ENCODE measurements at places on chromosomes 7 and 10.

GRCh38 chr7:26583094-26583648, 281.2 kb downstream of the SKAP2 start:
- DNase-seq: no peak

- no peak for DNase-seq
Measured at GRCh38 chr10:20856484-20856883, 40.6 kb downstream of the NEBL start.

- DNase-seq: peak; percentile 57
Measured at GRCh38 chr10:105952153-105952552, 1212.4 kb downstream of the SORCS1 start.

DNA sequence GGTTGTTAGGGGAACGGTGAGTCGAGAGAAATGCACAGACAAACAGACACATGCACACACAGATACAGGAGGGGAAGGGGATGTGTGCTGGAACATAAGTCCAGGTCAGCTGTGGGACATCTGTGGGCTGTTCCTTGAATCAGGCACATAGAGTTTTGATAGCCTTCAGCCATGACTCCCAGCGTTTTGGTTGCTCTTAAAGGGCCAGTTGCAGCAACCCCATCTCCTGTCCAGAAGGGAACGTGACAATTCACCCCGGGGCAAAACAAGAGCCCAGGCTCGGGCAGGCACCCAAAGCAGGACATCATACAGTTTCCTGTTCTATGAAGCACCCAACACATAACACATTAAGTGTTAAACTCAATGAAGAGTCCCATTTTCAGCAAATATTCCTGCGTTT, 9.6 kb downstream of the INSYN2A start:
- no peak for DNase-seq

- DNase-seq: no peak
Measured at GRCh38 chr7:116782177-116782711, 80.1 kb upstream of the CAPZA2 start.

- no peak for DNase-seq
Measured at GRCh38 chr10:114315566-114316420, 76.7 kb downstream of the VWA2 start.

DNA sequence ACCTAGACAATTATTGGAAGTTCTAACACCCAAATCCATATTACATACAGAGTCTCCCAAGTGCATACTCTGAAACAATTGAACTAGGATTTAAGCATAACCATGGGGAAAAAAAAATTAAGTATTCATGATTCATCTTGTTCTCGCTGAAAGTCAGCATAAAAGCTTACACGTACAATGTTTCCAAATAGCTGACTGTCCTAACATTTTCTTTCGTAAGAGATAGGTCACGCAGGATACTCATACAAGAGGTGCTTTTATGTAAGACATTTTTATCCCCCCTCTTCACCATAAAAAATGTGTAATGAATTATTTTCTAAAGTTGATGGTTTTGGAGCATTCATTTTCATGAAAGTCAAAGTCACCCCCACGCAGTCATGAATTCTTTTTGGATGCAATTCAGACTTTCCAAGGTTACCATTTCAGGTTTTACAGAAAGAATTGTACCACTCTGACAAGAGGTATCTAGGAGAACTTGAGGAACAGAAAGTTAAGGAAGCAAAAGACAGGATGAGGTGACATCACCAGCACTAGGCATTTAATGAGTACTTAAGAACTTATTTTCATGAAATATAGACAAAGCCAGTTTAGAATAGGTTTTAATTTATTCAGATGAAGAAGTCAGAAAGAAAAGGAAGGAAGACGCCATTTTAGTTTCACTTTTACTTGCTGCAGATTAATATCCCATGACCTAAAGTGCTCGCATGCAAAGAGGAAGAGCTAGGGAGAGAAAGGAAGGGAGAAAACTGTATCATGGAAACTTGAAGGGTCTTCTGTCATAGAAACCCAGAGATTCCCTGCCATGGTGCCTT, 55.8 kb downstream of the TMEM26 start:
- peak; percentile 53 for DNase-seq

DNA sequence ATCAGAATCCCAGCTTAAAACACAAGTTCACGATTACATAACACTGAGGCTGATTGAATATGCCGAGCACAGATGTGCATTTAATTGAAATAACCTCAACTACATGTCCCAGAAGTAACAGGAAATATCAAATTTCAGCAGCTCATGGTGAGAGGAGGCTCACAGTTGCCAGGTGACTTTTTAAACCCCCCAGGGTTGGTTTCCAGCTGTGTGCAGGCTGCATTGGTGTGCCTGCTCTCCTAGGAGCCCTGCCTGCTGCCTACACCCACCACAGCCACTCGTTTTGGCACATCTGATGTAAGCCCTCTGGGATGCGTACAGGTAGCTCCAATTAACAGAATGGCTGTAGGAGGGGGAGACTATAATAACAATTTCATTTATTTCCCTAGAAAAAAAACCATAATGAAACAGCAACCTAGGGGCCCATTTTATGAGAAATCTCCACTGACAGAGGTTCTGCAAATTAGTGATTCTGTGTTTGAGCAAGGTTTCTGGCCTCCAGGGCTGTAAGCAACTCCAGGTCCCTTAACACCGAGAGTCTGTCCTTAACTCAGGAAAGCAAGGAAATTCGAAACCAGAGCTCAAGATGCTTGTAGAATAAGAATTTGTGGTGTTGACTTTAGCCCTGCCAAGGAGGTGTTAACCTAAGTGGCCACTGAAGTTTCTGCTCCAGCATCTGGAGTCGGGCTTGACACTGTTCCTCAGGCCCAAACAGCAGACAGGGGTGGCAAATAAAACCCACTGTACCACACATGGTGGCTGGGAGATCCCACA, 161.9 kb downstream of the BMPER start:
- DNase-seq: no peak

- DNase-seq: peak; percentile 37
Measured at GRCh38 chr7:136359333-136359903, 382.3 kb upstream of the MTPN start.

DNA sequence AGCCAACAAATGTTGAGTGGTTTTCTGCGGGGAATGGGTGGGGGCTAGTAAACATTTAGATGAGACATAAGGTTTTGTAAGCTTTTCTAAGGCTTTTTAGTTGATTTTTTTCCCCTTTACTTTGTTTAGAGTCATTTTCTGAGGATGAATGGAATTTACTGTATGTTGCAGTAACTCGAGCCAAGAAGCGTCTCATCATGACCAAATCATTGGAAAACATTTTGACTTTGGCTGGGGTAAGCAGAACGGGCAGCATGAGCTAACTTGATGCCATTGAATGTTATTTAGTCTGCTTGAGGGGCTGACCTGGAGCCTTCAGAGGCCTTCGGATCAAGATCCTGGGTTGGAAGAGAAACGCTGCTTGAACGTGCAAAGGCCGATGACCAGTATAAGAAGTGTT, 37.3 kb downstream of the FBH1 start:
- no peak for DNase-seq

- no peak for DNase-seq
Measured at GRCh38 chr7:44063894-44064651, 1.3 kb downstream of the PGAM2 start.

DNA sequence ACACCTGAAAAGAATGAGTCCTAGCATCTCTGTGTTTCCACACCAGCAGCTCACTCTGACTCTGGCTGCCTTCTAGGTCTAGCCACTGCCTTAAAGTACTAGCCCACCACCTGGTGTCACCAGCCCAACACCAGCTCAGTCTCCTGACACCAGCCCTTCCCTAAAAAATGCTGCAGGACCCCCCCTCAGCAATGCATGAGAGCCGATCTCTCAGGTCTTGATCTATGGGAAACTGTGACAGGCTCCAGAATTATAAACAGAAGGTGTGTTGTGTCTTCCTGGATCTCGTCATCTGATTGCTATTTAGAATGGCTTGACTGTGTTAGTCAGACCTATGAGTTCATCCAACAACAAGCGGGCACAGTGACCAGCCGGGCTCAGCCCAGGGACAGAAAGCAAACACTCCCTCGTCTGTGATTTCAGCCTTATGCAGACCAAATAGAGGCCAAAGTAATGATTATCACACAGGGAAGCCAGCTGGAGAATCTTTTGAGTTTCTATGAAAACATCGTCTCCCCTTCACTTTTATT, 66.6 kb downstream of the CUBN start:
- DNase-seq: no peak

DNA sequence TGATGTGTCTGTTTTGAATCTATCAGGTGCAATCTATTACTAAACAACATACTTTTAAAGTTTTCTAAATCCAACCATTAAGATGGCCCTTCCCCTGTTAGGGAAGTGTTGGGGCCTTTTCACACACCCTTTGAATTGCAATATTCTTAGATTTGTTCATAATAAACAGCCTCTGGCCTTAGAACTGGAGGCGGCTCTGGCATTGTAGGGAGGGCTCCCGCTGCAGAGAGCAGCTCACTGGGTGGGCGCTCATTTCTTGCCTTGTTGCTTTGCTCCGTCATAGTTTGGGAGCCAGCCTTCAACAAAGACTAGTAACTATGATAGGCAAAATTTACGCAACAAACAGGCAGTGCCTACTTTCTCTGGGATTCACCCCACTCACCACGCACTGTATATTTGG, 4.2 kb upstream of the HOXA10 start:
- DNase-seq: no peak

DNA sequence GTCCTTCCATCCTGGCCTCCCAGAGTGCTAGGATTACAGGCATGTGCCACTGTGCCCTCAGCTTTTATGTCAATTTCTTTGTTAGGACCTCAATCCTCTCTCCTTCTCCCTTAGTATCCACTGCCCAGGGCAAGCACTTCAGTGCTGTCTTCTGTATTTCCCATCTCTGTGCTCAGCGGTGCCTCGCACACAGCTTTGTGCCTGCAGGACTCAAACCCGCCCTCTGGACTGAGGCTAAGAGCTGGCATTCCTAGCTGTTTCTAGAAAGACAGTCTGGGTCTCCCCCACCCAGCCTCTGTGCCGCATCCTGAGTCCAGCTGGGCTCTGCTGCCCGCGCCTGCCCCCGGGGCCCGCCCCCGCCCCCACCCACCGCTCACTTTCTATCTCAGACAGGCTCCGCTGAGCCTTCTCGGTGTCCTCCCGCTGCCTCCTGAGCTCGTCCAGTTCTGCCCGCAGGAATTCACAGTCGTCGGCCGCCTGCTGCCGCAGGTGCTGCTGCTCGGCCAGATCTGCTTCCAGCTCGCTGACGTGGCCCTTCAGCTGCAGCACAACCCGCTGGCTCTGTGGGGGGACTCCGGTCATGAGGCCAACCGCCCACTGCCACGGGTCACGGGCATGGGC, 67.3 kb downstream of the SPDYE5 start:
- DNase-seq: no peak

- no peak for DNase-seq
Measured at GRCh38 chr10:75542906-75543305, 111.5 kb downstream of the LRMDA start.

DNA sequence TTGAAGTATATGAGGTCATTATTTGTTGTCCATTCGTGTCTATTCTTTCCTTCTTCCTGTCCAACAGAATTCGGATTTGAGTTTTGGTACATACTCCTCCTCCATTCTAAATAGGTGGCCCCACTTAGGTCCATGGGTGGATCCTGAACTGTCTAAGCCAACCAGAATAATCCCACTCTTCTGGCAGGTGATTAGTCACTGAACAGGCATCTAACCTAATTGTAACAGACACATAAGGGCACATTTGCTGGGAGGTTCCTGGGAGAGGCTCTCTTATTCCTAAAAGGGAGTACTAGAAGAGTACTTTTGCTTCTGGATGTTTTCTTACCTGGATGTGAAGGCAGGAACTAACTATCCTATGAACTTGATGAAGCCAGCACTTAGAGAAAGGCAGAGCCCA, 16.8 kb downstream of the LRRC72 start:
- no peak for DNase-seq

GRCh38 chr7:157394246-157395191, 57.7 kb downstream of the DNAJB6 start:
- no peak for DNase-seq

DNA sequence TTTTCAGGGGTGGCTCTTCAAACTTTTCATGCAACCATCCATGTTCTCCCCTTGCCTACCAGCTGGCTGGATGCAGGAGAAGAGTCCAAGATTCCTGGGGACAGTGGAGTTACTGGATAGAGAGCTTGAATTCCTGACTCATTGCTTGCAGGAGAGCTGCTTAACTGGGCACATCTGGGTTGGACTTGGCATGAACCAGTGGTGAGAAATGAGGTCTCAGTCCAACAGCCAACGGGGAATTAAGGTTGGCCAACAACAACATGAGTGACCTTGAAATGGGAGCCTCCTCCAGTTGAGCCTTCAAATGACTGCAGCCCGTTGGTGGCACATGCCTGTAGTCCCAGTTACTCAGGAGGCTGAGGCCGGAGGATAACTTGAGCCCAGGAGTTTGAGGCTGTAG, 58.1 kb upstream of the OPN4 start:
- no peak for DNase-seq

DNA sequence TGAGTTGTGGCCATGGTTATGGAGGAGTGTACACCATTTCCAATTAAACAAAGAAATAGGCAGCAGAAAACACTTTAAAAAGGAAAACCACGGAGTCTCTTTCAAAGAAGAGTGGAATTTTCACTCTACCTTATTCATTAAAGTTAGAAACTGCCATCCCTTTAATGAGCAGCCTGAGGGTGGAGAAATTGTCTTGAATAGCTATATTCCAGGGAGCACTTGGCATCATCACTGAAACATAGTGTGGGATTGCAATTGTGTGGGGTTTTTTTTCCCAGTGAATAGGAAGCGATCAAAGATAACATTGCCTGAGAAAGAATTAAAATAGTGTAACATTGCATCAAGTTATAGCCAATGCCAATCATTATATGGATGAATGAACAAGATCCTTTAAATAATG, 191.6 kb downstream of the TEX36 start:
- DNase-seq: no peak

DNA sequence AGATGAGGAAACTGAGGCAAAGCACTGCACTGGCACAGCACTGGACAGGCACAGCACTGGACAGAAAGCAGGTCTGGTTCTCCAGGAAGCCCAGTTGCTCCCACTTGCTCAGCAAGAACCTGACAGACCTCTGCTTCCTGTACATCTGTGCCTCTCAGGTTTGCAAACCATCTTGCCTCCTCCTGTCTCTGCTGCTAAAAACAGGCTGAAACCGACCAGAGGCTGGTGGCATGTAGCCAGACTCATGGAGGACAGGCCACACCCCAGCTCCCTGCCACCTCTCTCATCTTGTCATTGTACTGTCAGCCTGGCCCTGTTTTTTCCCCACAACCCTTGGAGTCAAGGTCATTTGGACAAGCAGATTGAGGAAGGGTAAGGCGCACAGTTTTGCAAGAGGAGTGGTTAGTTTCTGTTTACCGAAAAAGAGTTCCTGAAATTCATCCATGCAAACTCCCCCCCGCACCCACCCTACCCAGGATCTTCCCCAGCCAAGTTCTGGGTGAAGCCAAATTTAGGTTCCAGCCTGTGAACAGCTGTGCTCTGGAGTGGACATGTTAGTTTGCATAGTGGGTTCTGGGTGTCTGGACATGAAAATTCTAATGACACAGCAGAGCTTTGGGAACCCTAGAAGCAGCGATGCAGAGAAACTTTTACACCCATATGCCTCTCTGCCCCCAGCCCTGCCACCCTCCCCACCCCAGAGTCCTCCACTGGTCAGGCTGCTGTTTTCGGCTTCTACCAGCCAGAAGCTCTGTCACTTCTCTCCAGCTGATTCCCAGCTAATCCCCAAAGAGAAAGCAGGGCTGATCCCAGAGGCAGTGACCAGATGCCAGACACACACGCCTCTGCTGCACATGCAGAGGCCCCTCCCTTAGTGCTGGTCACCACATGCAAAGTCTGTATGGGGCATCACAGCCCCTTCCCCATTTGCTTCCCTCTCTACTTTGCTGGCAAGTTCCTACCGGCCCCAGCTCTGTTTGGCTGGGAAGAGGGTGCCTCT, 8.5 kb upstream of the C10orf105 start:
- peak; percentile 84 for DNase-seq

Data from NAMALWA (cell line).